ENCODE measurements at places on chromosomes 3 and 15.
A peak's percentile ranks its signal among the peaks of the same experiment; 100 is the strongest.

GRCh38 chr3:106130384-106131198 is 261.8 kb upstream of the CBLB start:
- peak; percentile 73 for DNase-seq

DNA sequence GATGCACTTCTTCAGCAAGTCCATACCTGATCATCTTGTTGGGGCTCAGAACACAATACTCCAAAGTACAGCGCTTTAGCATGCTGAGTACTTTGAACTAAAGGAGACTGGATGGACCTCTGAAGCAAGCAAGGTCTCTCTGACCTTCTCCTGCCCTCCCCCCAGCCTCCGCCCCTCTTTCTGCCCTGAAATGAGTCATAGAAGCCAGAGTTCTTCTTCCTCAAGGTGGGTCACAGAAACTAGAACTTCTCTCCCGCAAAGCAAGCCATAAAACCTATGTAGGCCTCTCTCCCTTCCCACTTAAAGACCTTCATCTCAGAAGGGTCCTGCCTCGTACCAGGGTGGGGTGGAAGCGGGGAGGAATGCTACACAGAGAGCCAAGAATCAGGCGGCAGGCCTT is 230.5 kb upstream of the PROK2 start:
- DNase-seq = no peak

DNA sequence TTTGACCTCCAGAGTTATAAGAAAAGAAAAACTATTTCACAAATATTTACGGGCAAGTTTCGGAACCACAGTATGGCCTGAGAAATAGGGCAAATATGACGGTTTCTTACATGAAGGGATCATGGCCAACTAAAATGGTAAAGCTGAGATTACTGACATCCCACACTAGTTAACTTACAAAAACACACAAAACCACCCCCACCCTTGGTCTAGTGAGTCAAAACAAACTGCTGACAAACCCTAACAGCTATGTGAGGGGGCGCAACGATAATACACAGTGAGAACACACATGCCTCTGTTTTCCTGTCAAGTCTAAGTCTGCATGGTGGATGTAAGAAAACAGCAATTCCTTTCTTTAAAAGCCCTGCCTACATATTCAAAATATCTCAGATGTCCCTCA is 32.3 kb downstream of the CBLB start:
- no peak for DNase-seq

DNA sequence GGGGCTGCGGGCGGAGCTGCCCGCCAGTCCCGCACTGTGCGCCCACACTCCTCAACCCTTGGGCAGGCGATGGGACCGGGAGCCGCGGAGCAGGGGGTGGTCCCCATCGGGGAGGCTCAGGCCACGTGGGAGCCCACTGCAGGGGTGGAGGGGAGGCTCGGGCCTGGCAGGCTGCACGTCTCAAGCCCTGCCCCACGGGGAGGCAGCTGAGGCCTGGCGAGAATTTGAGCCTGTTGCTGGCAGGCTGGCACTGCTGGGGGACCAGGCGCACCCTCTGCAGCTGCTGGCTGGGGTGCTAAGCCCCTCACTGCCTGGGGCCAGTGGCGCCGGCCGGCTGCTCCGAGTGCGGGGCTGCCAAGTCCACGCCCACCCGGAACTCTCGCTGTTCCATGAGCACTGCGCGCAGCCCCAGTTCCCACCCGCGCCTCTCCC is 34.3 kb downstream of the NKIRAS1 start:
- DNase-seq = no peak

- DNase-seq = peak; percentile 13
Observed at GRCh38 chr3:58333206-58334012, 717 bp downstream of the PXK start.

DNA sequence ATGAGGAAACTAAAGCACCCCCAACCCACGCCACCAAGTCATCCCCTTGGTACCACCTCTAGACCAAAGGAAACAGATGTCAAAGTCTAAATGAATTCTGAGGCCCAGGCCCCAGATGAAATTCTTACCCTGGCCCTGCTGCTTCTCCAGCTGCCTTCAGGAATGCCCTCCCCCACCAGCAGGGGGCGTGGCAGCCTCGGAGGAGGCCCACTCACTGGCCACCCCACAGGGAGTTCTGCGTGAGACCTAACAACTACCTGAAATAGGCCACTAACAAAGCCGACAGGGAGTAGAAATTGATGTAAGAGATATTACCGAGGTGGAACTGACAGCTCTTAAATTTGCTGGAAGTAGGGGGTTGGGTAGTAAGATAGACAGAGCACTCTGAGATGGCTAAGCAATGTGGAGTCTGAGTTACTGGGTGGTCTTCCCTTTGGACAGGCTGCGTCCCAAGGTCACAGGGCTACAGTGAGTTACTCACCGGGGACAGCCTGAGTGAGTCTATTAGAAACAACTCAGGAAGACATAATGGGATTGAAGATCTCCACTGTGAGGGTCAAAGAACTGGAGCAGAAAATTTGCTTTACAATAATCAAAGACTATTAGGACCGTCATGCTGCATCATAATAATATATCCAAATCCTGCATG is 240.7 kb downstream of the SHOX2 start:
- DNase-seq = no peak

DNA sequence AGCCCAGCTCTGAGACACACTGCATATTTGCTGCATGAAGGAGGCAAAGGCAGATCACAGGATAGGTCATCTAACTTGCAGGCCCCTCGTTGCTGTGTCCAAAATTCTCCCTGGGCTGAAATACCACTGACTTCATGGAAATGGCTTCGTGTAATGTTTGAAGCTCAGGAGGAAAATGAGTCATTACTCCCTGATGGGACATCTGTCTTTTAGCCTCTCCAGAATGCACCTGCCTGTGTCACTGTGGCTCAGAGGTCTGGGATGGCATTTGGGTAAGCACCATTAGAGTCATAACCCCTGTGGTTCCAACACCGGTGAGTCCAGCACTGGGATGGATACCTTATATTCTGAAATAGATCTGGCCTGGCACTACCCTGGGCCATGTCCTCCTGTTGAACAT is 51.5 kb downstream of the IL12A start:
- peak; percentile 19 for DNase-seq

GRCh38 chr15:65773386-65774111 is 18.5 kb downstream of the DENND4A start:
- DNase-seq = no peak

GRCh38 chr15:83200589-83200988 is 7.0 kb downstream of the HDGFL3 start:
- no peak for DNase-seq

GRCh38 chr3:171558188-171558696 is 98.0 kb upstream of the TNIK start:
- no peak for DNase-seq

GRCh38 chr3:43629257-43629656 is 7.4 kb upstream of the ANO10 start:
- no peak for DNase-seq

GRCh38 chr15:56128081-56128480 is 115.6 kb downstream of the RFX7 start:
- no peak for DNase-seq

DNA sequence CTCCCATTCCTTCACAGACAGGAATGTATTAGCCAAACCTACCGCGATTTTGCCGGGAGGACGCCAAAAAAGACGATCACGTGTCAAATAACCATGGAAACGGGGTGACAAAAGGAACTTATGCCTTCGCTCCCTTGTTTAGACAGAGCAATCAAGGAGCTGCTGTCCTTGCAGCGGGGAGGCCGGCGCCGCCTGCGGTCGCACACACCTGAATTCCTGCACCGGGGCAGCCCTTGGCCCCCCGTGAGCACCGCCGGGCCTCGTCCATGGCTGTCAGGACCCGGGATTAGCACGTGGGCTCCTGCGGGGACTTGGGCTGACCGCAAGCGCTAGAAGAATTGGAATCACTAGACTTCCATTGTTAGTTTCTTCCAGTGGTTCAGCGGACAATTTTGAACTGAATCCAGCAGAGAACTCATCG is 193.1 kb downstream of the SHQ1 start:
- no peak for DNase-seq

DNA sequence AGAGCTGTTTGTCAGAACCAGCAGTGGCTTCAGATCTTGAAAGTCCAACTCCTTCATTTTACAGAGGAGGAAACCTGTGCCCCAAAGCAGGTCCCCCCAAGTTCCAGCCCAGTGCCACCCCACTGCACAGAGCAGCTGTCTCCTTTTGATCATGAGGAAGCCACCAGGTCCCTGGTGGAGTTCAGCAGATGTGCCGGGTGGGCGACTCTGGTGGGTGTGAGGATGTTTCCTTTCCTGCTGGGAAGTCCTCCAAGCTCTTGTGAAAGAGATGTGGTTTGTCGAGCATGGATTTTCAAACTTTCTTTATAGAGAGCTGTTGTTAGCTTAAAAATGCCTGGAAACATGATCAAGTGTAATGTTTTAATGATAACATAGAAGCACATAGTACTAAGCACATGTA is 52.0 kb downstream of the SMAD3 start:
- no peak for DNase-seq

DNA sequence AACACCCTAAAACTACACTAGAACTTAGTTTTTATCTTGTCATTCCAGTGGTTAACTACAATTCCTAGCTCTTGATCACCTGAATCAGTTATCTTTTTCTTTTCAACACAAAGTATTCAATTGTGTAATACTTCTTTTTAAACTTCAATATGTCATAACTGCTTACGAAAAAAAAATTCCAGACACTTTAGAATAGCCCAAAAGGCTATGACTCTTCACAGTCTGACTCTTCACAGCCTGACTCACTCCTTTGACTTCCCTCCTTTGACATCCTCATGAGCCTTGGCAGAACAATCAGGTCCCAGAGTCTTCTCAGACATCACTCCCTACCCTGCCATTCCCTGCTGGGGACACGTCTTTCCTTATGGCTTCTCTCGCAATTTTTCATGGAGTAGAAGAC is 727.1 kb downstream of the ROBO1 start:
- DNase-seq = peak; percentile 63

DNA sequence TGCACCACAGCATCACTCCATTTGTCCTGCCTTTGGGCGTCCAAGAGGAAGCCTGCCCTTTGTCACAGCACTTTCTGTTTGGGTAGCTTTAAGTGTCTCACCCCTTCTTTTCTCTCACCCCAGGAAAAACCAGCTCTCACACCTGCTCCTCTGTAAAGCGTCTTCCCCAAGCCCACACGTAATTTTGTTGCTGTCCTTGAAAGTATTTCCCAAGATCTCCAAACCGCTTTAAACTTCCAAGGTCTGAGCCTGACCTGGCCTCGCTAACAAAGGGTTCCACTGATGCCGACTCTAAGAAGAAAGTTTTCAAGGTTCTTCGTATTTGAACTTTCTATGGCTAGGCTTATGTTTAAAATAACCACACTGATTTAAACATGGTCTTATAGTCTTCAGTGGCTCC is 5.3 kb downstream of the ABHD2 start:
- DNase-seq = no peak

DNA sequence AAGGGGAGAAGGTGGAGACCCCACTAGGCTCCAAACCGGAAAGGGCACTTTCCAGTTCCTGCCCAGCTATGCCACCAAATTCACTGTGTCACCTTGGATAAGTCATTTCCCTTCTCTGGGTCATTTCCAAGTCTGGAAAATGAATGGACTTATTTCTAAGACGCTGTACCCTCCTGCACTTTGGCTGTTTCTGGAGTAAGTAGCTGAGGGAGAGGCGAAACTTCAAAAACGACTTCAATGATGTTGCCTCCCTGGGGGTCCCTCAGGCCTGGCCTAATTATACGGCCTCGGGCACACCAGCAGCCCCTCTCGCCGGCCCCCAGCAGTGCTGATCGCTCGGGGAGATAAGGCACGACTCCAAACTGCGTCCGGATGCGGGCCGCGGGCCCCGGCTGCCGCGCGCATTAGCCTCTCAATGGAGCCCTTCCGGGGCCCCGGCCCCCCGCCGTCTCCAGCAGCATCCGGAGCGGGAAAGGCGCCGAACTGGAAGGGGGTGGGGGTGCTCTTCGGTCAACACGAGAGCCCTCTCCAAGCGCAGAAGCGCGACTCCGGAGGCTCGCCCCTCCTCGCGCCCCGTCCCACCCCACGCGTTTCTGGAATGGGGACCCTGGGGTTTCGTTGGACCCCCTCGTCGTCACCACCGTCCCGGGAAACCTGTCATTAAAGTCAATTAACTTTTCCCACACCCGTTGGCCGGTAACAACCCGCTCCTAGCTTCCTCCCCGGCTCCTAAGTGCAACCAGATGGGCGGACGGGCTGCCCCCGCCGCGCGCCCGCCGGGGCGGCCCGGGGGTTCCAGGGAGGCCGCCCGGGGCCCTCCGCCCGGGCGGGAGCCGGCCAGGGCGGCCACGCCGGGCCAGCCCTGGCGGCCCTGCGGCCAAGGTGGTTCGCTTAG is 4.8 kb downstream of the HES1 start:
- peak; percentile 66 for DNase-seq

GRCh38 chr3:42729404-42730145 is 27.0 kb upstream of the HHATL start:
- DNase-seq = no peak

DNA sequence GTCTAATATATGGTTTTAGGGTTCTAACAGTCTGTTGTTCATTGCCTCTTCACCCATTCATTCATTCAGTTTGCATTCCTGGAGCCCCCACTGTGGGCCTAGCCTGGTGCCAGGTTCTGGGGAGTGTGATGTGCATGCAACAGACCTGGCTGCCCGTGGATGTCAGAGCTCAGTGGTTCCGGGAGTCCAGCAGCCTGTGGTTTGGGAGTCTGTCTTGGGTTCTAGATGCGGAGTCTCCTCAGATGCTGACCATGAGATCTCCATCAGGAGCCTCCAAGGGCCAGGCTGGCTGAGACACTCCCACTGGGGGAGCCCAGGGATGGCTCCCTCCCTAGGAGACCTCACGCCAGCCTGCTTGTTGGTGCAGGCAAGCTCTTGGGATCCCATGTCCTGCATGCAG is 92.1 kb upstream of the SEC13 start:
- no peak for DNase-seq

GRCh38 chr3:140128631-140129030 is 193.6 kb downstream of the CLSTN2 start:
- no peak for DNase-seq

DNA sequence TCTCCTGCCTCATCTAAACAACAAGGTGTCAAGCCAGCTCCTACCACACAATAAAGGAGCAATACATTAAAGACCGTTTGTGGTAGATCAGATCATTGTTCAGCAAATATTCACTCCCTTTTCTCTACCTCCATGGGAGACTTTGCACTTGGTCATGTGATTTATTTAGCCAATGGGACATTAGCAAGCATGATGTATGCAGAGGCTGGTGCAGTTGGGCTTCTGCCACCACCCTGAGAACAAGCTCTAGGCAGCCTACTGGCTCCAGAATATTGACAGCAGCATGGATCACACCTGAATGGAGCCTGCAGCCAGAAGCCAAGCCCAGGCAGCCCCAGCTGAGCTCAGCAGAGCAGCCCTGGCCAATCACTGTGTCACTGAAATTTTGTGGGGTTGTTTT is 99.4 kb upstream of the UBE2E2 start:
- no peak for DNase-seq

All from A172 (cell line).